ENCODE measurements at places on chromosomes 2 and 18.

DNA sequence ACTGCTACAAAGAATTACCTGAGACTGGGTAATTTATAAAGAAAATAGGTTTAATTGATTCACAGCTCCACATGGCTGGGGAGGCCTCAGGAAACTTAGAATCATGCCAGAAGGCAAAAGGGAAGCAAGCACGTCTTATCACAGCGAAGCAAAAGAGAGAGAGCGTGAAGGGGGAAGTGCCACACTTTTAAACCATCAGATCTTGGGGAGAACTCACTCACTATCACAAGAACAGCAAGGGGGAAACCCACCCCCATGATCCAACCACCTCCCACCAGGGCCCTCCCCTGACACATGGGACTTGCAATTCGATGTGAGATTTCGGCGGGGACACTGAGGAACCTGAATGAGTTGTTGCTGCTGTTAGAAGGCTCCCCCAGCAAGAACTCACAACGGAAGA is 220.2 kb upstream of the PIEZO2 start:
- DNase-seq: no peak

GRCh38 chr2:223674998-223675609 is 72.9 kb upstream of the SCG2 start:
- DNase-seq: peak; percentile 54

DNA sequence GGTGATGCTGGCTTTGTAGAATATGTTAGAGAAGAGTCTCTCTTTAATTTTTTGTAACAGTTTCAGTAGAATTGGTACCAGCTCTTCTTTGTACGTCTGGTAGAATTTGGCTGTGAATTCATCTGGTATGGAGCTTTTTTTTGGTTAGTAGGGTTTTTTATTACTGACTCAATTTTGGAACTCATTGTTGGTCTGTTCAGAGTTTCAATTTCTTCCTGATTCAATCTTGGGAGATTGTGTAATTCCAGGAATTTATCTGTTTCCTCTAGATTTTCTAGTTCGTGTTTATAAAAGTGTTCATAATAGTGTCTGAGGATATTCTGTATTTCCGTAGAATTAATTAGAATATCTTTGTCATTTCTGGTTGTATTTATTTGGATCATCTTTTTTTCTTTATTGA is 943.5 kb downstream of the TRIB2 start:
- no peak for DNase-seq

- no peak for DNase-seq
Measured at GRCh38 chr2:38430196-38430595, 53.1 kb upstream of the ATL2 start.

GRCh38 chr18:48022021-48022420 is 91.6 kb upstream of the SMAD2 start:
- no peak for DNase-seq

Measured in HCT116 (cell line).